GM19239 (cell line): ENCODE measurements at places on chromosomes 5 and 9.

GRCh38 chr9:15670894-15671293, 118.1 kb downstream of the CCDC171 start:
- no peak for DNase-seq

- DNase-seq: no peak
These were observed 32.7 kb upstream of the ADRA1B start for GRCh38 chr5:159883522-159883950.

DNA sequence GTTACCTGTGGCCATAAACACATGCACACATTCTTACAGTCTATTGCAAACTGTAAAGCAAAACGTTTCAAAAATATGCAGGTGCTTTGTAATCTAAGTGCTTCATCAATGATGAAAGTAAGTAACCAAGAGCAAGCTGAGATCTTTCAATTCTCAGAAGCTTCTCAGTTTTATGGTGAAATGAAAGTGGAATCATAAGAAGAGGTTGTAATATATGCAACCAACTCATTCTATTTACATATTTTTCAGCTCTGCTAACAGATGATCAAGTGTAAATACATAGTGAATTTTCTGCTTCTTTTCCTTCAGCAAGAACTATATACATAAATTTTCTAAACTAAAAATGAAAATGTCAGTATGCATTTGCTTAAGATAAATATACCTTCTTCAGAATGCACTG, 33.1 kb upstream of the PRDM9 start:
- no peak for DNase-seq

DNA sequence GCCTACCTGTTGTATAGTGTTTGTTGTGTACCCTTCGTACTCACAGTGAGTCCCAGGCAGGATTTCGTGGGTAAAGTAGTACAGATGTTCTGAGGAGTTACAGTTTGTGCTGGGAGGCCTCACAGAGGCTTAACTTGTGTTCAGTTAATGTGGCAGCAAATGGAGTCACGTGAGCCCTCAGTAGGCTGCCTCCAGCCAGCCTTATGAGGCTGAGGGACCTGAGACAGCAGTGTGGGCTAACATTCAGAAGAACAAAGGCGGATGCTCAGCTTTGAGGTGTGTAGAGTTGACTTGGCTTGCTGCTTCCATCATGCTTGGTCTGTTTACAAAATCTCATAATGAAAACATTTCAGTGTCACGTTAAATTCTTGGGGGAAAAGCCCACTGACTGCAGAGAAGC, 118.1 kb downstream of the TRIO start:
- DNase-seq: no peak

DNA sequence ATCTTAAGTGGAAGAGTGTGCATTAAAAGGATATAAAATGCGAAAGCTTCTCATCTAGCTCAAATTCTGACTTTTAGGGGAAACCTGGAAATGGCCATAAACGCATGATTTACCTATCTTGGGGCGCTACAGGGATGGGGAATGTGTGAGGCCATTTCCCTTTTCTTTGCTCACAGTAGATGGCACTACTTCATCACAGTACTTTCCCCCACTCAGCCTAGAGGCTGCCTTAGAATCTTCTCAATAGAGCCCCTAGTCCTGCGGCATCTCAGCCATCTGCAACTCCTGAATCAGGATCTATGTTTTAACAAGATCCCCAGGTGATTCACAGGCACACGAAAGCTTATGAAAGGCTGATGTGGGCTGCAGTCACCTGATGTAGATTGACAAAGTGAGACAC, 110.8 kb downstream of the LHFPL2 start:
- peak; percentile 27 for DNase-seq

- no peak for DNase-seq
These were observed 385.8 kb upstream of the PCSK5 start for GRCh38 chr9:75504721-75505120.

- peak; percentile 22 for DNase-seq
These were observed 104.1 kb downstream of the TSSK1B start for GRCh38 chr5:113330533-113331208.

- no peak for DNase-seq
These were observed 110.2 kb upstream of the PCA3 start for GRCh38 chr9:76654051-76654461.

DNA sequence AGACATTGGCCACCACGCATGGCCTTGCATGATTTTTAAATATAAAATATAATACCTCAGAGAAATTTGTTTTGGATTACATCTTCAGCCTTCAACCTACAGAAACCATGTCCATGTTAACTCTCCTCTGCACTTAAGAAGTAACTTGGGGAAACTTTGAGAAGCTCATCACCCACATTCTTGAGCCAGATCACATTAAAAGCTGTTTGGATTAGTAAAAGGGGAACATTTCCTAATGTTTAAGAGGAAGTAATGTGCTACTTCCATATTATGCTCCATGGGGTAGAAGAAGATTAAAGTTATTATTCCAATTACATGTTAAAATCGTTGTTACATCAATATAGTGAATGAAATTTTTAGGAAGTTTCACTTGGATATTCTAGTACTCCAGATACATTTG, 10.4 kb upstream of the CEP120 start:
- DNase-seq: no peak

DNA sequence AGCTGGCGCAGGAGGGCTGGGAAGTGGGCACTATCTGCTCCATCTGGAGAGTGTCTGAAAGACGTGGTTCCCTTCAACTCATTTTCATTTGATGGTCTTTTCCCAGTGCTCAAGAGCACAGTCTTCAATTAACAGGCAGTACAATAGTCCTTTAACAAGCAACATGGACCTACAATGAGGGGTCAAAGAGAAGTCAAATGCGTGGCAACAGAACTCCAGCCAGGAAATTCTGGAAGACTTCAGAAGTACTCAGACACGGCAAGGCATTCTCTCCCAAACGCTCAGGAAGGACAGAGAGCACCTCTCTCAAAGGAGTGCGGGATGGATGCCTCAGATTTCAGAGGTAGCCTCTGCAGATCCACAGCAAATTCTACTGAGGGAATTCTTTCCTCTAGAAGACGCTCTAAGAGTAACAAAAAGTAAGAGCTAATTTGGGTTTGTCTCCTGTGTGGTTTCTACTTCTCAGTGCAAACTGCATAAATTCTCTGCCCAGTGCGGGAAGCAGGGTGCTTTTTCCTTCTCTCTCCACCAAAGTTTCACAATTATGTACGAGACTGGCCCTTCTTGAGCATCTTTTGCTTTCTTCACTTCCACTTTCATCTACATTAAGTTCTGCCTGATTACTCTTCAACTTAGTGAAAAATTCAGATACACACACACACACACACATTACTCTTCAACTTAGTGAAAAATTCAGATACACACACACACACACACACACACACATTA, 56.4 kb downstream of the LHFPL2 start:
- peak; percentile 58 for DNase-seq

DNA sequence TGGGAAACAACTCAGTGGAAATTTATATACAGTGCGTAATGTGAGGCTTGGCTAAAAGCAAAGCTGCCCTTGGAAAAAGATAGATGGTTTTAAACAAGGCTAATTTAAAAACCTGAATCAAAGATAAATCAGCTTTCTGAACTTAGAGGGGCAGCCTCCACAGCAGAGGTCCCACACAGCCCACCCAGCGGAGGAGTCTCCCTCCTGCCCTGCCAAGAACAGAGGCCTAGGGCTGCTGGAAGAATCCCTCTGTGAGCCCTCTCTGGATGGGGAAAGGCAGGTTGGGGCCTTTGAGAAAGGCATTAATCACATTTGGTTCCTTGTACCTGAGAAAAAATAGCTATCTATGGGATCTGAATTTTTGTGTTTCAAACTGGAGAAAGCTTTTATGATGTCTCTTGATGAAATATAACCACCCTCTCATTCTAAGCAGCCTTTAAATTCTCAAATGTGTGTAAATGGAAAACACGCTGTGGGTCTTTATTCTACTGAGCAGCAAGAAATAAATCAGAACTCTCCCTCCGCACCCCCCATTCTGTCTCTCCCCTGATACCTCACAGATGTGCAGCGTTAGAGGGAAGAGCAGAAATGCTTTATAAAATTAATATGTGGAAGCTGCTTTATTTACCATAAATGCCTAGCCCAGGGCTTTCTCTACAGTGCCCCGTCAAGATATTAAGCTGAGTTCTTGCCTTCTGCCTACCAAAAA, 329.2 kb downstream of the EFNA5 start:
- DNase-seq: no peak

DNA sequence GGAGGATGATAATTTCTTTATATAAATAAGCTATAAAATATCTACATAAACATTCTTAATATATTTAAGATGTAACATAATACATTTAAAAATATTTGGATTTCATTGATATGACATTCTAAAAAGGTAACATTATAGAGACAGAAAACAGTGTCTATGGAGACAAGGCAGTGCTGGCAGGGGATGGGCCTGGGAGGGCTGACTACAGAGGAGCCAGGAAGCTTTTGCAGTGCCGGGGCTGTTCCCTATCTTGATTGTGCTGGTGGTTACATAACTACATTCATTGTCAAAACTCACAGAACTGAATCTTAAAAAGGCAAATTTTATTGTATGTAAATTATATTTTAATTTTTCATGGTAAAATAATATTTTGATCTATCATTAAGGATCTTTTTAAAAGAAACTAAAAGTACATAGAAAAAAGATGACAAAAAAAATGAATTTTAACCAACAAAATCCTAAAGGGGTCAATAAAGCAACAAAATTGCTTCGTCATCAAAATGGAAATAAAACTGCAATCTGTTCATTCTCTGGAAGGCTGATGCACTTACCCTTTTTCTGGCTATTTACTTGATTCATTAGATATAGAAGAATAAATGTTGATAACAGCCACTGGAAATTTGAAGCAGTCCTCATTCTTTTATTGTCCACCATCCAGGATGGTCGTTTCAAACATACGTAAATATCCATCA, 26.3 kb downstream of the LIFR start:
- DNase-seq: no peak

GRCh38 chr5:168415971-168416370, 70.3 kb upstream of the RARS1 start:
- no peak for DNase-seq
